Stimulated activated CD8-positive, alpha-beta memory T cell treated with anti-CD3 and anti-CD28 coated beads, Interleukin-4, amount 100 ng/mL, for 24 hours (primary cell): ENCODE measurements at places on chromosomes 2 and 18.

- DNase-seq = no peak
Measured at GRCh38 chr2:112960230-112960825, 17.5 kb upstream of the IL36G start.

DNA sequence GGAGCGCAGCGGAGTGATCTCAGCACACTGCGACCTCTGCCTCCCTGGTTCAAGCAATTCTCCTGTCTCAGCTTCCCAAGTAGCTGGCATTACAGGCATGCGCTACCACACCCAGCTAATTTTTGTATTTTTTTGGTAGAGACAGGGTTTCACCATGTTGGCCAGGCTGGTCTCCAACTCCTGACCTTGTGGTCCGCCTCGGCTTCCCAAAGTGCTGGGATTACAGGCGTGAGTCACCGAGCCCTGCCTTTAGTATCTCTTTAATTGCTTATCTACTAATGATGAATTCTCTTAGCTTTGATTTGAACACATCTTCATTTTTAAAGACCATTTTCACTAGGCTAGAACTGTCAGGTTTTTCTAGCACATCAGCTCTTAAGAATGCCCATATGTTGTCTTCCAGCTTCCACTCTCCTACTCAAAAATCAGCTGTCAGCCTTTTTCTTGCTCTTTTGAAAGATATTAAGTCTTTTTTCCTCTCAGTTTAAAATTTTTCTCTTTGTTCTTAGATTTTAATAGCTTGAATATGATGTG, 16.1 kb upstream of the MFSD2B start:
- no peak for DNase-seq

- no peak for DNase-seq
Measured at GRCh38 chr18:36756242-36756641, 72.6 kb downstream of the TPGS2 start.

GRCh38 chr2:210860276-210860675, 303.9 kb downstream of the CPS1 start:
- no peak for DNase-seq

DNA sequence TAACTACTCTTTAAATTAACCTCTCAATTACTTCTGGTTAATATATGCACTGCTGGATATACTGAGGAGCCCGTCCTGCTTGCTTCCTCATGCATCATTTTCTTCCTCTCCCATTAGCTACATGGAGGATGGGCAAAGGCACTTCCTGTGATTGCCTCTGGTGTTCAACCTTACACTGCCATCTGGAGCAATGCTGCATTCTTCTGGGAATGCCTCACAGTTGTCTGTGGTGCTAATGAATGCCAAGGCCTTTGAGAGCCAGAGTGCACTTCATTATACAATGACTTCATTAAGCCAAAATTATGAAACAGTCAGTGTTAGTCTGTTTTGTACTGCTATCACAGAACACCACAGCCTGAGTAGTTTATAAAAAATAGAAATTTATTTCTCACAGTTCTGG, 134.8 kb upstream of the DOCK10 start:
- DNase-seq = no peak

DNA sequence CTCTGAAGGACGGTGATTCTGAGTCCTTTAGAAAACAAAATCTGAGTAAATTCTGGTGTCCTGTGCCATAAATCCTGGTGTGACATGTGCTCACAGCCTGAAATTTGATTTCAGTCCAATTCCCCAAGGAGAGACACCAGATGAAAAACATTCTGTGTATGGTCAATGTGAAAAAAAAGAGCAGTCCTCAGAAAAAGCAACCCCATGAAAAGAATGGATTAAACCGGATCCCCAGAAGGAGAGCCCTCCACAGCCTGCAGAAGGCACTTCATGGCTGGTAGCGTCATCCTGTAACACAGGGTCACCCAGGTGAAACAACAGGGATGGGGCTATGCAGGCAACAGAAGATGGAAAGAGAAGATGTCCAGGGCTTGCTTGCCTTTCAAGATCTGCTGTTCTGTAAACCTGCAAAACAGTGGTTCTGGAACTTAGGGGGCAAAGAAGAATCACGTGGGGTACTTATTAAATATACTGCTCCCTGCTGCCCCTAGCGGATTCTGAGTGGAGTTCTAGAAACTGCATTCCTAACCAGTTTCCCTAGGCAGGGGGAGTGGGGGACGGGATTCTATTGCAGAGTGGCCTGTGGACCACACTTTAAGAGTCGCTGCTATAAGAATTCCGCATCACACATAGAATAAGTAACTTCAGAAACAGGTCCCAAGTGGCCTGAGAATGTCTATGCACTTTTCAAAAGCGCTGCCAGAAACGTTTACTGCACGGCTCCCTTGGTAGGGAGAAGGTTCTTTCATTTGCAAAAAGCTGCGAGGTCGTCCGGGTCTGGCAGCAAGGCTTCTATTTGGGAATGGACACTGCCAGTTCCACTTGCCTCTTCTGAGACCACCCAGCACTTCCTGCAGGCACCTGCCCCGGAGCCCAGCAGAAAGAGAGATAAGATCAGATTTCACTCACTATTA, 118.9 kb upstream of the ARL5A start:
- no peak for DNase-seq

GRCh38 chr2:46329803-46330775, 32.9 kb downstream of the EPAS1 start:
- DNase-seq = no peak

- DNase-seq = no peak
Measured at GRCh38 chr2:170974304-170974993, 45.4 kb downstream of the GORASP2 start.

- no peak for DNase-seq
Measured at GRCh38 chr2:85173909-85174308, 40.7 kb downstream of the TCF7L1 start.

DNA sequence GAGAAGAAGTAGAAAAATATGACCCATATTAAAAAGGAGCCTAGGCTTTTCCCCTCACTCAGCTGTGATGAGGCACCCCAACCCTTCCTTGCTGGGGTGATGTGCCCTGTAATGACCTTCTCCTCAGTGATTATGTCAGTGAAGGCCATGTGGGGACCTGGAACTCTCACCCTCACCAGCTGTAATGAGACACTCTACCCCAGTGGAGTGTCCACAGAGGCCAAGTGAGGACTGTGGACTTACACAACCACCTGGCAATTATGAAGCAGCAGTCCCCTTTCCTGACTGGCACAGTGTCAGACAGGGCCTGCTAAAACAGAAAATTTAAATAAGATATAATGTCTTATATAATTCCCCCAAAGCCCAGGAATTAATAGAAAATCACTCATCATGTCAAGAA, 54.2 kb downstream of the SEMA4F start:
- DNase-seq = no peak

GRCh38 chr2:219289537-219290361, 10.6 kb downstream of the DNAJB2 start:
- DNase-seq = no peak

DNA sequence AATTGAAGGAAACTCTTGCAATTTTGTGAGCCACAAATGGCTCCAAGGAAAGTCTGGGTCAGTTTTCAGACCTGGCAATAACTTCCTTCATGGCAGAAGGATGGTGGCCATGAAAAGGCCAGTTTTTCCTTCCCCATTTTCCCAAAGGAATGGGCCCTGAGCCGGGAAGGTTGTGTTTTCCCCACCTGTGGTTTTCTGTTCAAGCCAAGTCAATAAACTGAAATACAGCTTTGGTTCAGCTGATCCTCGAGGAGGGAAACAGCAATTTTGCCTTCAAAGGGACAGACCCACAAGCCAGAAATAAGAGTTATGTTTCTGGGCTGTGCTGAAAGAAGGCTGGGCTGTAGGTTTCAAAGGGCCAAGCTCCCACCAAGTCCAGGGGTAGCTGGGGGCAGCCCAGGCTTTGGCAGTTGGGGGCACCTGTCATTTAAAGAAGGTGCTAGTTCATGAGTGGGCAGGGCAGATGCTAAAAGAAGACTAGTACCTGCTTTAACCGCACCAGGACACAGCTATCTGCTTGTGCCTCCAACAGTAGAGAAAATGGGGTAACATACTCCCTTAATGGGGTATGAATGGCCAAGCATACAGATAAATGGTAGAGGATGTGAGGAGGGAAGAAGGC, 97.0 kb downstream of the TTC32 start:
- no peak for DNase-seq

- no peak for DNase-seq
Measured at GRCh38 chr2:50514901-50515300, 517.0 kb downstream of the NRXN1 start.

DNA sequence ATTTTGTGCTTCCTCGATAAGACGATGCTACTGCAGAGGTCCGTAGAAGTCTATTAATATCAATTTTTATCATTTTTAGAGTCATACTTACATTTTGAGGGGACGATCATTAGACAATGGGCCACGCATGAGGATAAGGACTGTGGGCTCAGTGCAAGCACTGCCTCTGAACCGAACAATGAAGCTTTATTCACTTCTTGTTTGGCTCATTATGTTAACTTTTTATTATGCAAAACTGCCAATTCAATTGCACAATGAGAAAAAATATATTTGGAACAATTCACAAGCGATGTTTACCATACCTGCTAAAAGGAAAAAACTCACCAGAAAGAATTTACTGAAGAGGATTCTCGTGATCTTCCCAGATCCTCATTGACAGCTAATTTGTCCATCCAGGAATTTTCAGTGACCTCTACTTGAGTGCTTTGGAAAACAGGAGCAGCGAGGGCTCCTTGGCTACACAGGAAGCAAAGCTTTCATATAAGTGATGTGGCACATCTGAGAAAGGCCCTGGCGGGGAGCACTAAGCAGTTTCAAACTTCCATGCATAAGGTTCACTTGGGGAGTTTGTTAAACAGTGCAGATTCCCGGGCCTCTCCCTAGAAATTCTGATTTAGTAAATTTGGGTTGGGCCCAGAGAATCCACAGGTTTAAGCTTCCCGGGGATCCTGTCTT, 13.3 kb upstream of the CAPN13 start:
- DNase-seq = no peak

DNA sequence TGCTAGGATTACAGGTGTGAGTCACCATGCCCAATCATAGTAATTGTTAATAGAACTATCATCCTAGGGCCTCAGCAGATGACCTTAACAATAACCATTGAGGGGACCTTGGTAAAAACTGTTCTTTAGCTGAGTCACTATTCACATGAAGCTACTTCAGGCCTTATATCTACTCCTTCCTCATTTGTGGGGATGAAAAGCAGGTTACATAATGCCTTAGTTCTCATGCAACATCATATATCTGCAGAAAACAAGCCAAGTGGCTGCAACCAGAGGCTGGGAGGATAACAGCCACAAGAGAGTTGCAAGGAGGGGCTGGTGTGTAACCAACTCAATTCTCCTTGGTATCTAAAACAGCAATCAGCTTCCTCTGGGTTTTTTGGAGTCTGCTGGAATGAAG, 445.4 kb downstream of the NBAS start:
- no peak for DNase-seq
